Activated T-cell treated with anti-CD3 and anti-CD28 coated beads, Interleukin-2, amount 50 U/mL, for 24 hours (primary cell): ENCODE measurements at places on chromosomes 6 and 20.

DNA sequence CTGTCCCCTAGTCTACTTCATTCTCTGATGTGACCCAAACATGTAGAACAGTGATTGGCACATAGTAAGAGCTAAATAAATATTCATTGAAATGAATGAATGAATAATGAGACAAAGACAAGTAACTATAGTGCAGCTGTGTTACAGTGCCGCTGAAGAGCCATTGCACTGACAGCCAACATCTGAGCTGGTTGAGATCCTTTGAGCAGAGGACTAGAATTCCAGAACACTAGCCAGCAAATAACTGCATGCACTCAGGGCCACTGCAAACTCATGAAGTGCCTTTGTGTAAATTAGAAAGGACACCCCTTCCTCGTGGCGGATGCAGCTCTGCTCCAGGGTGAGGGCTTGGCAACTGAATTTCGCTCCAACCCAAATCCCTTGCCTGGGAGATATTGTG lies 230.3 kb upstream of the CDYL start:
- no peaks in the 10 kb centered on the region for H3K36me3 ChIP-seq
- H3K4me3 ChIP-seq, result no peak overlapping the region
- H3K4me1 ChIP-seq, result no peaks in the 10 kb centered on the region
- no peak overlapping the region for H3K27ac ChIP-seq

GRCh38 chr6:107704347-107705013 lies 119.6 kb downstream of the SCML4 start:
- peaks cover 34% of the 10 kb centered on the region for H3K36me3 ChIP-seq
- no peak for DNase-seq
- H3K4me3 ChIP-seq, result no peak overlapping the region
- peaks cover 21% of the 10 kb centered on the region for H3K4me1 ChIP-seq

- H3K4me1 ChIP-seq, result no peaks in the 10 kb centered on the region
- H3K36me3 ChIP-seq, result no peaks in the 10 kb centered on the region
- H3K27me3 ChIP-seq, result peaks cover 6% of the 10 kb centered on the region
- no peak overlapping the region for H3K4me3 ChIP-seq
- DNase-seq, result no peak
These were observed 90.8 kb downstream of the THBS2 start for GRCh38 chr6:169162752-169163407.

GRCh38 chr6:164013480-164014208 lies 599.1 kb downstream of the QKI start:
- H3K36me3 ChIP-seq, result no peaks in the 10 kb centered on the region
- H3K4me1 ChIP-seq, result no peaks in the 10 kb centered on the region
- DNase-seq, result no peak
- H3K27ac ChIP-seq, result no peak overlapping the region
- H3K27me3 ChIP-seq, result peaks cover 3% of the 10 kb centered on the region
- no peak overlapping the region for H3K4me3 ChIP-seq

GRCh38 chr6:117568831-117569410 lies 33.4 kb downstream of the GOPC start:
- no peaks in the 10 kb centered on the region for H3K27me3 ChIP-seq
- H3K36me3 ChIP-seq, result peaks cover 84% of the 10 kb centered on the region
- H3K4me3 ChIP-seq, result no peak overlapping the region
- H3K4me1 ChIP-seq, result peaks cover 18% of the 10 kb centered on the region

GRCh38 chr6:15826814-15827318 lies 164.0 kb upstream of the DTNBP1 start:
- DNase-seq, result no peak
- no peak overlapping the region for H3K4me3 ChIP-seq
- no peaks in the 10 kb centered on the region for H3K36me3 ChIP-seq
- H3K4me1 ChIP-seq, result no peaks in the 10 kb centered on the region
- peaks cover 21% of the 10 kb centered on the region for H3K27me3 ChIP-seq
- no peak overlapping the region for H3K27ac ChIP-seq

- no peak overlapping the region for H3K27ac ChIP-seq
- H3K27me3 ChIP-seq, result peaks cover 51% of the 10 kb centered on the region
- H3K4me3 ChIP-seq, result no peak overlapping the region
- peaks cover 6% of the 10 kb centered on the region for H3K4me1 ChIP-seq
- no peaks in the 10 kb centered on the region for H3K36me3 ChIP-seq
These were observed 53.0 kb upstream of the TCF21 start for GRCh38 chr6:133835901-133836300.

DNA sequence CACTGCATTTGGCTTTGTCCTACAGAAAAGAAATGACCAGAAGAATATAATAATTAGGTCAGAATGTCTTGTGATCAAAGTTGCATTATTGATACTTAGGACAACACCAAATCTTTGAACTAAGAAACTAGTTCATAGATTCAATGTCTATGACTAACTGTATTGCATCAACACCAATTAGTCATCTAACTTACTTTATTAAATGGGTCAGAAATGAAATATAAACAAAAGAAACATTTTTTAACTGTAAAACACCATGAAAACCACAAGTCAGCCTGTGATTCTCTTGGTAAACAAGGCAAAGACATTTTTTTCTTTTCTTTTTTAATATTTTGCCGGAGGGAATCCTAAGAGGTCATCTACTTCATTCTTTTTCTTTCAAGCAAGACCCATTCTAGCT lies 114.1 kb upstream of the HDDC2 start:
- no peaks in the 10 kb centered on the region for H3K36me3 ChIP-seq
- H3K4me3 ChIP-seq, result no peak overlapping the region
- no peak for DNase-seq
- H3K4me1 ChIP-seq, result no peaks in the 10 kb centered on the region
- peaks cover 2% of the 10 kb centered on the region for H3K27me3 ChIP-seq

DNA sequence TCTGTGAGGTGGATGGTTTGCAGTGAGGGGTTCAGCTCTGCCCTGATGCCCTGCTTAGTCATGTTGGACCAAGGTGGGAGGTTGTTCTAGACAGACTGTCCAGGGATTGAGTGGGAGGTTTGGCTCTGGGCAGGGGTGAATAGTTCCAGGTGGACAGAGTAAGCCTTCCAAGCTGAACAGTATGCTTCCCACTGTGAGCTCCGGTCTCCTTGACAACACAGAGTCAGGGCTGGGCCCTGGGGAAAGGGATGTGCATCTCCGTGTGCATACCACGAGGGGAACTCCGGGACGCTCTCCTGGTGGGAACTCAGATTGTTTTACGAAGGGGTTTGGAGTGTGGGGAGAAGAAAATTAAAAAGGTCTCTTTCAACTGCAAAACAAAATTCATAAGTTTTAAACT lies 174.7 kb downstream of the DHX35 start:
- no peaks in the 10 kb centered on the region for H3K36me3 ChIP-seq
- no peak for DNase-seq
- H3K4me3 ChIP-seq, result no peak overlapping the region
- H3K27ac ChIP-seq, result no peak overlapping the region

DNA sequence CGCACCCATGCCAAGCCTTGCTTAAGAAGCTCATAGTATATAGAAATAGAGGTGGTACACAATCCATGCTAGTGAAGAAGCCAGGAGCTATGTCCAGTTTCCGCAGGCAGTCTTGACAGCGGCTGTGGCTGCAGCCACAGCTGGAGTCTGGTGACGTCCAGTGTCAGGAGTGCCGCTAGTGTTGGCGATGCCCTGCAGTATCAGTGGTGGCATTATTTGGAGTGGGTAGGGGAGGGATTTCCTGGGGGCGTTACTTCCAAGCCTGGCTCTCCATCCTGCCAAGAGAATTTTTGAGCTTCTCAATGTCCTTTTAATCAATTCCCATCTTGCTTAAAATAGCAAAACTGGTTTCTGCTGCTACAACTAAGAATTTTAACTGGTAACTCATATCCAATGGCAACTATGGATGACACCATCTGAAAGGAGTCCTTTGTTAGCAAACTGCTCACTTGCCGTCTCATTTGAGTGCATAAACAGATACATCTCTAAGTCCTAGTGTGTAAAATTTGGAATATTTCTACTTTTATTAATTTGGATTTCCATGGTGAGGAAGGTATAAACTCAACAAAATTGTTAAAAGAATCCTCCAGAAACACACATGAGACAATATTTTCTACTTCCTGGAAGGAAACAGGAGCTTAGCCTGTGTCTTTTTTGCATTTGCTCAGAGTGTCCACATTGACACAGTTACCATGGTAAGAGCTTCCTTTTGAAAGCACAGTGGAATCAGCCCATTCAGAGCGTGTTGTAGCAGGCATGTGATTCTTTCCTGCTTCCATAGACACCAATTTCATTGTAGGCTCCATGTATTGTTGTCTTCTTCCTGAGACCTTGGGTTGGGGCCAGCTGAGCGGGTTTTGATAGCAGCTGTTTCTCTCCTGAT lies 44.6 kb upstream of the PXDC1 start:
- H3K4me1 ChIP-seq, result no peaks in the 10 kb centered on the region
- no peaks in the 10 kb centered on the region for H3K36me3 ChIP-seq
- no peak overlapping the region for H3K4me3 ChIP-seq
- no peak for DNase-seq

DNA sequence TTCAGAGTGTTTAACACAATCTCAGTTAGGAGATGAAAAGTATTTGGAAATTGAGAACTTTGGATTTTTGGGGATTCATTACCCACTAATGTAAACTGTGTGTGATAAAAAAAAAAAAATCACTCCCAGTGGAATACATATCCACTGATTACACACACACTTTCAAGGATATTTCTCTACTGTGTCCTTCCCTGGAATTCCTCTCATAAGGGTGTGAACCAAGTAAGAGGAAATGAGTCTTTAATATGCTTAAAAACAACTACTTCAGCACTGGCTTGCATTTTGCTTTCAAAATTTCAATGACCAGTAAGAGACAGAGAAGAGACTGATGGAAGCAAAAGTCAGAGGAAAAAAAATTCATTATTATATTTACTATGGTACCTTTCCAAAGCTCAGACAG lies 24.5 kb upstream of the MYCT1 start:
- no peak overlapping the region for H3K27ac ChIP-seq
- no peaks in the 10 kb centered on the region for H3K4me1 ChIP-seq
- DNase-seq, result no peak
- peaks cover 7% of the 10 kb centered on the region for H3K27me3 ChIP-seq
- H3K4me3 ChIP-seq, result no peak overlapping the region

DNA sequence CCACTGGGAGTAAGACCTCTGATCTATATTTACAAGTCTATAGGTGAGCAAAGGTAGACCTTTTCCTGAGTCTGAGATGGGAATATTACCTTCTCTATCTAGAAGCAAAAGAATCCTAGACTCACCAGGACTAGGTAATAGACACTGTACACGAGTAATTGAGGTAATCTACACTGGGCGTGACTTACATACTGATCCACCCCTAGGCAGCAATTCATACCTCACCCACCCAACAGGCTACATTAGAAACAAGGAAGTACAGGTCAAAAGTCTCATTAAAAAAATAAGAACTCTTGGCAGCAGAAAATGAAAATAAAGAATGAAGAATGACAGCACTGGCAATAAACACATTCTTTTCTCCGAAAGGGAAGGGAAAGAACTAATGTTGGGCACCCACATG lies 7.6 kb downstream of the CSNK2A1 start:
- no peak for DNase-seq
- no peaks in the 10 kb centered on the region for H3K27me3 ChIP-seq
- no peak overlapping the region for H3K27ac ChIP-seq

DNA sequence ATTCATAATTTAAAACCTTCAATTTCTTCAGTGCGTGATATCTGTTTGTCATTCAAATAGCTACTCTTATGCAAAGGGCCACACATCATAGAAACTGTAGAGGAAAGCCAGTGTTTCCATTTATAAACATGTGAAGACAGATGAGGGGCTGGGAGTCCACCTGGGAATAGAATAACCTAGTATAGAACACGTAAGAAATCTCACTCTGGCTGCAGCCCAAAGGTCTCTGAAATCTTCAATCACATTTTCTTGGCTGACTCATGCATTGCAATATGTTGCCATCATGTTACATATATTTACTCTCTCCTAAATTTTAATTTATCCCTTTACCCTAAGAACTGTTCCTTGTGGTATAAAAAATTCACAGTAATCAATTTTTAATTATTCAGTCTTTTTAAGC lies 123.2 kb downstream of the ELOVL4 start:
- no peak for DNase-seq
- H3K27ac ChIP-seq, result no peak overlapping the region
- H3K4me3 ChIP-seq, result no peak overlapping the region
- H3K4me1 ChIP-seq, result no peaks in the 10 kb centered on the region
- H3K36me3 ChIP-seq, result no peaks in the 10 kb centered on the region

DNA sequence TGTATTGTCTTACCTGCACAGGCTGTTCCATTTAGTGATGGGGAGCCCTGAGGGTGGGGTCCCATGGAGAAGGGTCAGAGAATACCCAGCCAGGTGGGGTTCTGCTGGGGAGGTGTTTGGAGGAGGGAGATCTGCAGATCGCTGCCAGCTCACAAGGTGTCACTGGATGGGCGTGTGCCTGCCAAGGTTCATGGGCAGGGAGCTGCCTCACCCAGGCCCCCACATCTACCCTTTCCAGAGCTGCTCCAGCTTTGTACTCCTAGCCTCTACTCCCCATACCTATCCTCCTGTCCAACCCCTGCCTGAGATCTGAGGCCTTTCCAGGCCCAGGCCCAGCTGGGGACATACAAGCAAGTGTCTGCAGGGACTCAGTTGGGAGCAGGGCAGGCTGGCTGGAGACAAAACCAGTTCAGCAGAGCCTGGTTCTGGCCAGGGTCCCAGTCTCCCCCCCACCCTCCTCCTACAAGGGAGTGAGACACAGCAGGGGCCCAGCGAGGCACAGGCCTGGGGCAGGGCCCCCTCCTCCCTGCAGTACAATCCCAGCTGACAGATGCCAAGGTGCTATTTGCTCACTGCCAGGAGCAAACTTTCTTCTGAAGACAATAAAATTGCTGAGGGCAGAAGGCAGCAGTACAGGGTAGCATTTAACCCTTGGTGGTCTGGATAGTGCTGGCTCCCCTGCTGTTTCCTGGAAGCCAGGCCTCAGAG lies 19.7 kb downstream of the SPDEF start:
- H3K27ac ChIP-seq, result no peak overlapping the region
- no peaks in the 10 kb centered on the region for H3K4me1 ChIP-seq
- no peaks in the 10 kb centered on the region for H3K36me3 ChIP-seq
- H3K27me3 ChIP-seq, result no peaks in the 10 kb centered on the region
- DNase-seq, result no peak

- peaks cover 13% of the 10 kb centered on the region for H3K4me1 ChIP-seq
- no peak overlapping the region for H3K27ac ChIP-seq
- no peaks in the 10 kb centered on the region for H3K36me3 ChIP-seq
- no peaks in the 10 kb centered on the region for H3K27me3 ChIP-seq
These were observed 62.5 kb upstream of the TIAM2 start for GRCh38 chr6:154932515-154933027.

DNA sequence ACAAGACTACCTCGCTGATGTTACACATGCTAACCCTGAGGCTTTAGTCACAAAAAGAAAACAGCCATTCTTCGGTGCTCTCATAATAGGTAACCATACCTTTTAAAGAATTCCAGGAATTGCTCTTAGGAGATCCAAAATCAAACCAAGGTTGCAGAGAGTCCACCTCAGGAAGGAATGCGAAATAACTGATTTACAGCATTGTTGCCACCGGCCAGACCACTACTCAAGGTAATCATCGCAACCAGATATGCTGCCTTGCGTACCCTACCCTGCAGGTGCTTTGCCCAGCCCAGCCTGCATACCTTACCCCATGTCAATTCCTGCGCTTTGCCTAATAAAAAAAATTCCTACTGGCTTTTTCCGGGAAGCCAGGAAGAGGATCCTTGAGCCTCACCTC lies 27.0 kb downstream of the NUP153 start:
- no peak overlapping the region for H3K4me3 ChIP-seq
- peaks cover 94% of the 10 kb centered on the region for H3K36me3 ChIP-seq
- H3K27ac ChIP-seq, result peak overlapping the region; percentile 1
- peaks cover 73% of the 10 kb centered on the region for H3K4me1 ChIP-seq
- no peaks in the 10 kb centered on the region for H3K27me3 ChIP-seq
